GM03348 (cell line): ENCODE measurements at places on chromosomes 11 and 22.

GRCh38 chr11:45285930-45286632 lies at the start of gene SYT13:
SYT13 (minus strand) TSS chr11:45286341; CDS start chr11:45286207, 134 bp downstream.
- no peak for DNase-seq

DNA sequence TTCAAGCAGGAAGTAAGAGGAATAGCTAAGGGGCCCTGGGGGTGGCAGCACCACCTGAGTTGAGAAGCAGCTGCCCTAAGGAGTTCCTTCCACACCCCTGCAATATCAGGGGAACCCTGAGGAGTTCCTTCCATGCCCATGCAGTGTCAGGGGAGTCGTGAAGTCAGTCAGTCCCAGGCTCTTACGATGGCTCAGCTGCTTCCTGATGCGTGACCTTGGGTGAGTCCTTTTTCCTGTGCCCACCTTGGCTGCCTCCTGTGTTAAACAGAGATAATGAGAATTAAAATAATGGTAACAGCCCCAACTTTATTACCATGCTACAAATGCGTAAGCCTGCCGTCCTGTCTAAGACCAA lies 181.1 kb downstream of the MIAT start:
- no peak for DNase-seq

DNA sequence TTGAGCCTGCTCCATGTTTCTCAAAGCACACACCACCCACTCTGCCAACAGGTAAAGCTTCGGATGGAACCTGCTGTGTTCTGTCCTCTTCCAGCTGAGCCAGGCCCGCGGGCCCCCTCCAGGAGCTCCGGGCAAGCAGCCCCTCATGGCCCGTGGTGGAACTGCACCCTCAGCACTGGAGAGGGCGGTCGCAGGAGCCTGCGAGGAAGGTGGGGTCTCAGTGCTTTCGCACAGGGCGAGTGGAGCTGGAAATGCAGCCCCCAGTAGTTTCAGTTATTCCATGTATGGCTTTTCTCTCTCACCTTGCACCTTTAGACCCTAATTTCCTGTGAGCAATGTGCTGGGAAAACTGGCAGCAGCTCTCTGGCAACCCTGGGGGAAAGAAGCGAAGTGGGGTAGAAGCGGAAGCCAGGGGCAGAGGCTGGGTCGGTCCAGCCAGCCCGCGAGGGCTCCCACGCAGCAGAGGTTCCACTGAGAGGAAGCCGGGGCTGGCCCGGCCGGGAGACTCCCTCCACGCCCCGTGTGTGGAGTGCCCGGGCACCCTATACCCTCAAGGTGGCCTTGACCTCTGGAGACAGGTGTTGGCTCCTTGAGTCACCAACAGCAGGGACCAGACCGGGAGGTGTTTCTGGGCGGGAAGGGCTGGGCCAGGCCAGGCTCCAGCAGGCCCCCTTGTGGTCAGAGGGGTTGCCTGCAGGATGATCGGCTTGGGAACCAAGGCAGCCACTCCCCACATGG lies 119.9 kb upstream of the TMEM45B start:
- peak; percentile 61 for DNase-seq

DNA sequence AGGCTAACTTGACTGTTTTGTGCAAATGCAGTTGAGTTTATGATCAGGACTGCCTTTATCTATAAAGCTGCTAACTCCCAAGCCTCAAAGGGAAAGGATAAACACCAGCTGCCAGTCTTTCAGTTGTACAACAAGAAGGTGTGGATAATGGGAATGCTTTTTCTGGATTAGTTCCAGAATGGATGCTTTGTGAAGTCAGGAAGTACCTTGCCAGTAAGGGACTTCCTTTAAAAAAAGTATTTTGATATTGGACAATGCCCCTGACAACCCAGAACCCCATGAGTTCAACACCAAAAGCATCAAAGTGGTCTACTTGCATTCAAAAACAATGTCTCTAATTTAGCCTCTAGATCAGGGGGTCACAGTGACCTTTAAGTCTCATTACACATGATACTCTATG lies 32.0 kb downstream of the OR5A2 start:
- DNase-seq, result no peak

GRCh38 chr22:18031695-18032454 lies 7.5 kb upstream of the MICAL3 start:
- peak; percentile 79 for DNase-seq

- peak; percentile 30 for DNase-seq
Measured at GRCh38 chr11:109378034-109378433, 44.0 kb upstream of the C11orf87 start.

GRCh38 chr22:38196791-38197419 lies 4.9 kb upstream of the MAFF start:
- DNase-seq, result no peak

DNA sequence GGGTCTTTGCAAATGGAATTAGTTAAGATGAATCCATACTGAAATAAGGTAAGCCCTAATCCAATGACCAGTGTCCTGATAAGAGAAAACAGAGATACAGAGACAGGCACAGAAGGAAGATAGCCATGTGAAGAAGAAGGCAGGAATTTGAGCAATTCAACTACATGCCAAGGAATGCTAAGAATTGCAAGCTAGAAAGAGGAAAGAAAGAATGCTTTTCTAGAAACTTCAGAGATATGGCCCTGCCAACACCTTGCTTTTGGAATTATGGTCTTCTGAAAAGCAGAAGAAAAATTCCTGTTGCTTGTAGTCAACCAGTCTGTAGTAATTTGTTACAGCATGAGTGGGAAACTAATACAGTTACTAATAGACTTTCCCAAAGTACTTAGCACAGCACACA lies 111.3 kb downstream of the SLC17A6 start:
- peak; percentile 12 for DNase-seq

DNA sequence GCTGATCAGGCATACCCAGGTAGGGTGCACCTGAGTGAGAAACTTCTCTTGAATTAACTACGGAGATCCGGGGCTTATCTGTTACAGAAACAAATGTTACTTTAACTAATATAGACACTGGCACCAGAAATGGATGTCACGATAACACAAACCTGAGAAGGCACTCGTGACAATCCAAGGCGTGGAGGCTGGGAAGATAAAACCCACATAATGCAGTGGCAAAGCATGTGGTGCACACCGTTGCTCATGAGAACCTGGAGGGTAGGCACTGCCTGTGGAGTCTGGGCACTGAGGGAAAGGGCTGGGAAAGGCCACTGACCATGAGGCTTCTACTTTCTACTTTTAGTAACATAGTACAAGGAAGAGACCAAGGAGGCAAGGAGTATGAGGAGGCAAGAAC lies 22.6 kb downstream of the SLC22A12 start:
- no peak for DNase-seq

DNA sequence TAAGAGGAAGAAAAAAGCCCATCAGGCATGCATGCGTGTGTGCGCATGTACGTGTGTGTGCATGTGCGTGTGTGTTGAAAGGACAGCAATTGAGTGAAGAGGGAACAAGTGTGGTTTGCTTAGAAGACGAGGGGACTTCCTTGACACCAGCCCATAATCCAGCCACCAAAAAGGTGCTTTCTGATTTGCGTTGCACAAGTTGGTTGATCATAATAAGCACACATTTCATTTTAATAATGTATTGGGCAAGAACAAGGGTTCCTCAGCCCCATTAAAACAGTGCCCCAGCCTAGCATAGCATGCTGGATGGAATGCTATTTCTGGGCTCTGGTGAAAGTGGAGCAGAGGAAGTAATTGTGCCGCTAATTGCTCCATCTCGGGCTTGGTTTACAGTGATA lies 493.2 kb downstream of the MIAT start:
- peak; percentile 48 for DNase-seq

DNA sequence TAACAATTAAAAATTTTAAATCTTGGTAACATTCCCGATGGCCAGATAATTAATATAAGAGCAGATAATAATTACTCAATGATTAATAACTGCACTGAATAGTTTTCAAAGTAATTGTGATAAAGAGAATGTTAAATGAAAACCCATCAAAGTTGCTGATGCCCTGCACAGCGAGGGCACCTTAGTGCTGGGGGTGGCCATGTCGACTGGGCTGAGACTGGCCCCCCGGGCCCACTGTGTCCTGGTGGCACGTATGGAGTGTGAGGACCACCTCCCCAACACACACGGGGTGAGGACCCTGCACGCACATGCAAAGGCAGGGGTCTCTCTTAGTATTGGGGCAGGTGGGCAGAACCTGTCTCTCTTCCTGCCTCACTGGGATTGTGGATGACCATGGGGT lies 15.1 kb upstream of the CCDC188 start:
- no peak for DNase-seq

DNA sequence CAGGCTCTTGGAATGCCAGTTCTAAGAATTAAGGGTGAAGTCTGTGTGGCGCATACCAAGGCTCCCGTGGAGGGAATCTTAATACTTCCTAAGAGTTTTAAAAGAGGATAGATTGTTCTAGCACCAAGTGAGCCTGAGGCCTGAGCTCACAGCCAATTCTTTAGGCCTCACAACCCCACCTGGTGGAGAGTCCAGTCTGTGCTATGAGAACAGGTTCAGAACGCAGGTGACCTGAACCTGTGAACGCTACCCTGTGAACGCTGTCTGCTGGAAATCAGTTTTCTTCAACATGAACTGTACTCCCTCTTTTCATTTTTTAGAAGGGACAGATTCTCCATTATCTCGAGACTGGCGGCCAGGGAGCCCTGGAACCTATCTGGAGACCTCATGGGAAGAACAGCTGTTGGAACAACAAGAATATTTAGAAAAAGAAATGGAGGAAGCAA lies 43.2 kb upstream of the DLAT start:
- peak; percentile 31 for DNase-seq

DNA sequence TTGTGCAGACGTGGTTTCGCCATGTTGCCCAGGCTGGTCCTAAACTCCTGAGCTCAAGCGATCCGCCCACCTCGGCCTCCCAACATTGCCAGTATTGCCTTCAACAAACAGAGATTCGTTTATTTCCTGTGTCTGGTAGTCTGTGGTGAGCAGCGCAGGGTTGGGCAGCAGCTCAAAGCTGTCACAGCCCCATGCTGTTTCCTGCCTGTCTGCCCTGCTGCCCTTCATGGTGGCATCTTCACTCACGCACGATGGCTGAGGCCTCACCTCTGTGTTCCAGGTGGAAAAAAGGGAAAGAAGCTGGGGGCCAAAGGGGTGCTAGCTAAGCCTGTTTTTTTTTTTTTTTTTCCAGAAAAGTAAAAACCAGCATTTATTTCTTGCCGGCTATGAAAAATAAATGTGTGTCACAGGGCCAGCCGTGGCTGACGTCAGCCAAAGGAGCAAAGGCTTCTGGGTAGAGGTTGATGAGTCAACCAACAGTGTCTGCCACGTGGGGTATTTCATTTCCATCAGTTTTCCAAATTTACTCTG lies 28.8 kb downstream of the TBC1D22A start:
- DNase-seq, result peak; percentile 60

- no peak for DNase-seq
Measured at GRCh38 chr22:49239264-49240015, 588.2 kb downstream of the BRD1 start.

- no peak for DNase-seq
Measured at GRCh38 chr11:14669958-14670357, 26.4 kb downstream of the PDE3B start.

- DNase-seq, result no peak
Measured at GRCh38 chr11:118086913-118087768, at the start of gene SMIM35. SMIM35 (minus strand) TSS chr11:118086963; CDS start chr11:118086757, 206 bp downstream.

DNA sequence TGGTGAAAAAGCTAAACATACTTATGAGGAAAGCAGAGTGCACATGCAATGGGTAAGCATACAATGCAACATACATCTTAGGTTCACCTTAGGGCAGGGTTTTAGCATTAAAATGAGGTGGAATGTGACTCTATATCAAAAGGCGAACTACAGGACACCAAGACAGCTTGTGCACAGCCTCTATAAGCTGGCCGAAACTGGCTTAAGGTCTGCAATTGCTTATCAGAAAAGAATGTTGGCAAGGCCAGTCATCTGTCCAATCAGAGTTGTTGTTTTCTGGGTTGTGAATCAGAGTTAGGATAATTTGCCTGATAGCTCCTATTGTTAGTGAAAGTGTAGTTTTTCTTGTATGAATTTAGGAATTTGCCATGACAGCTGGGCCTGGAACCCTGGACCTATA lies 76.5 kb downstream of the LRRC4C start:
- no peak for DNase-seq

DNA sequence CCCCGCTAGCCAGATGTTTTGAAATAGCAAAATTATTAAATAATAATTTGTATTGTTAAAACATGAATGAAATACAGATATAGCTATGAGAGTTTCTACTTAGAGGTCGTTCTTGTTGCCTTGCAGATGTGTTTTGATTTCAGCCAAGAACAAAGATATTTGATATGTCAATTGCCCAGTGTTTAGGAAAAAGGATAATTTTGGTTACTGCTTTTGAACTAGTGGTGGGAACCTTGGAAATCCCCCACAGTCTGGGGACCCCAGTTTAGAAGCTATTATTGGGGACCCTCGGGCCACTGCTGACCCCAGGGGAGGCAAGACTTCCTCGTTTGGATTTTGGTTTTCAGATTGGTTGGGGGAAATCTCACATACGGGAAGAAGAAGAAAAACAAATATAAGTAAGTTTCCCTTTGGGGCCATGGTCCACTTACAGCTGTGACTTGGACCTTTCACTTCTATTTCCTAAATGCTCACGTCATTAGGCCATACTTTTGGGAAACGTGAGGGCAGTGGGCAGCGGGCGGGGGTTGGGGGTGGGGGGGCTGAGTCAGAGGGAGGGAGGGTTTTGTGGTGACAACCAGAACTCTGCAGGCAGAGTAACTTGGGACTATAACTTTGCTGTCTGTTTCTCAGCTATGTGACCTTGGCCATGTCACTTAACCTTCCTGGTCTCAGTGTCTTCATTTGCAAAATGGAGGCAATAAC lies 37.0 kb downstream of the LDLRAD3 start:
- DNase-seq, result no peak

- DNase-seq, result no peak
Measured at GRCh38 chr11:109730669-109731068, 308.7 kb downstream of the C11orf87 start.

GRCh38 chr22:17710023-17710422 lies 64.2 kb downstream of the BID start:
- DNase-seq, result no peak

GRCh38 chr11:13354335-13354734 lies 76.7 kb downstream of the BMAL1 start:
- DNase-seq, result no peak

DNA sequence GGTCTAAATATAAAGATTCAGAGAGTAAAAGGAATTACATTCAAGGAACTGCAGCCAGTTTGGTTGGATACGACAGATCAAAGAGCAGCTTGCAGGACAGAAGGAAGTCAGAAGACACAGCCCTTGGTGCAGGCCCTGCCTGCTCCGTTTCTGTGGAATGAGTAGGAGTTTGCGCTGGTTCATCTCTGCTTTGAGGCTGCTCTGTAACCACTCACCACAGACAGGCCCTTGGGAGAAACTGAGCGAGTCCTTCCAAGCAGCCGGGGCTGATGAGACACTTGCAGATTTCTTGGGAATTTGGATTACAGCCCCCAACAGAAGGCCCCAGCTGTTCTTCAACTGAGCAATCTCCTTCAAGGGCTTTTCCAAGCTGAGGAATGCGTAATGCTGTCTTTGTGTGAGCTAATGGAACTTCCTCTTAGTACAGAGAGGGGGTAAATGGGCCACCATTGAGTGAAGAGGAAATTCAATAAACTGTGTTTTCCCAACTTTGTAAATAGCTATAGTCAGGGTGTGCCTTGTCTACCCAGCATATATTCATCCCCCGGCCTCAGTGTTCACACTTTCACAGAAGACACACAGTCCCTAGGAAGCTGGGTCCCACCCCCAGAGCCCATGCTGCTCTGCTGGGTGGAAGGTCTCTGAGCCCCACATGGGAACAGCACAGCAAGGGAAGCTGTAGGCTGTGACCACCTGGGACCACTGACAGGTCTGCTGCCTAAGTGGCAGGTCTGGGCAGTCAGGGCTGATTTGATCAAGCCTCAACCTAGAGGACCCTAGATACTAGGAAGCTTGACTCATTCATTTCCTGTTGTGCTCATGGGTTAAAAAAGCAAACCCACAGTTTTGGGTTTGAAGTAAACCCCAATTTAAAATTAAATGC lies 16.6 kb downstream of the IL10RA start:
- no peak for DNase-seq
